Choroid plexus epithelial cell (primary cell): ENCODE measurements at places on chromosomes 7 and 10.

GRCh38 chr7:7290429-7291122 lies 108.2 kb downstream of the C1GALT1 start:
- DNase-seq: no peak

GRCh38 chr10:113683300-113683699 lies 3.6 kb downstream of the CASP7 start:
- DNase-seq: no peak

- DNase-seq: peak; percentile 17
Observed at GRCh38 chr10:88616250-88616977, 29.9 kb downstream of the LIPJ start.

GRCh38 chr7:2006231-2006771 lies 226.4 kb downstream of the MAD1L1 start:
- DNase-seq: no peak

- DNase-seq: no peak
Observed at GRCh38 chr10:121266370-121266769, 331.9 kb downstream of the FGFR2 start.

- DNase-seq: no peak
Observed at GRCh38 chr10:16586358-16587138, 64.9 kb upstream of the C1QL3 start.

DNA sequence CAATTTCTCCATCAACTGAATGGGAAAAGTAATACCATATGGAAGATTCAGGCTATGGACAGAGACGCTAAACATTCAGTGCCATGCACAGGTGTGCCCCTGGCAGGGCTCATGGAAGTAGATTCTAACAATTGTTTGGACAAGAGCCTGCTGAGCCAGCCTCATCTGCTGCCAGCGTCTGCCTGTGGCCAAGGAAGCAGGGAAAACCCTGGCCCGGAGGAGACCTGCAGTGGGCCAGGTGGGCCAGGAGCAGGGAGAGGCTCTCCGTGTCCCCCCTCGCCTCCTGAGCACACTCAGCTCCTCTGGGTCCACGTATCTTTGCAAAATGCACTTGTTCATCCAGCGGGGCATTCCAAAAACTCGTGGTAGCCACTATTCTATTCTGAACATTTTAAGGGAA lies 130.1 kb downstream of the TCERG1L start:
- DNase-seq: no peak

DNA sequence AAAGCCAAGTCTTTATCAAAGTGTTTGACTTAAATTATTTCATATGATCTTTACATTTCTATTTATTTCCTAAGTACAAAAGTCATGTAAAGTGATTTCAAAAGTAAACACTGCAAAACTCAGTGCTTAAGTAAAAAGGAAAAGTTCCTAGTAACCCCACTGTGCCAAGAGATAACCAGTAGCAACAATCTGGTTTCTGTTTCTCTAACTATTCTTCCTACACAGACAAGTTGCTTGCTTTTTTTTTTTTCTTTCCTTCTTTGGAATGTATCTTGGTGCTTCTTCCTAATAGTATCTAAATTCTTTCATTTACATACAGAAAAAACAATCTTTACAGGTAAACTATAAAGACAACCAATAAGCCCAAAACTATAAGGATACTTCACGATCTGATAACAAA lies 3.1 kb downstream of the JCAD start:
- DNase-seq: peak; percentile 65

- peak; percentile 70 for DNase-seq
Observed at GRCh38 chr7:43454936-43455518, 127.9 kb upstream of the STK17A start.

GRCh38 chr7:94418851-94419250 lies 24.2 kb downstream of the COL1A2 start:
- peak; percentile 23 for DNase-seq

GRCh38 chr10:123507298-123507697 lies 158.9 kb upstream of the GPR26 start:
- no peak for DNase-seq

- DNase-seq: no peak
Observed at GRCh38 chr10:78614267-78614666, 454.5 kb upstream of the ZMIZ1 start.

DNA sequence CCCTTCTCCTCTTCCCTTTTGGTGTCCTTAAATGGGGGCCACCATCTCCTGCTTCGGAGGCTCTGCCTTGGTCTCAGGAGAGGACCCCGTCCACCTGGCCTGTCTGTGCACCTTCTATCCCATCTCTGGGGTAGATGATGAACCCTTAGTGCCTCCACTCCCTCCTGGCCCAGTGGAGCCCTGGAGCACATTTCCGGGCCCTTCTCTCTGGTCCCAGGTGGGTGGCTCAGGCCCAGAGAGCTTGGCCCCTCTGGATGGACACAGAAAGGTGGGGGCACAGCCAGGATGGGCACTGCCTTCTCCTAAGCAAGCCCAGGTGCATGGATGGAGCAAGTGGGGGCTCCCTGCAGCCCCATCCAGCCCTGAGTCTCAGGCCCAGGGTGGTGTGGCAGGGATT lies 121.4 kb upstream of the RET start:
- DNase-seq: no peak

GRCh38 chr7:7979558-7979957 lies 11.0 kb downstream of the GLCCI1 start:
- DNase-seq: no peak

GRCh38 chr10:67306588-67307205 lies 380.9 kb downstream of the LRRTM3 start:
- DNase-seq: peak; percentile 31

DNA sequence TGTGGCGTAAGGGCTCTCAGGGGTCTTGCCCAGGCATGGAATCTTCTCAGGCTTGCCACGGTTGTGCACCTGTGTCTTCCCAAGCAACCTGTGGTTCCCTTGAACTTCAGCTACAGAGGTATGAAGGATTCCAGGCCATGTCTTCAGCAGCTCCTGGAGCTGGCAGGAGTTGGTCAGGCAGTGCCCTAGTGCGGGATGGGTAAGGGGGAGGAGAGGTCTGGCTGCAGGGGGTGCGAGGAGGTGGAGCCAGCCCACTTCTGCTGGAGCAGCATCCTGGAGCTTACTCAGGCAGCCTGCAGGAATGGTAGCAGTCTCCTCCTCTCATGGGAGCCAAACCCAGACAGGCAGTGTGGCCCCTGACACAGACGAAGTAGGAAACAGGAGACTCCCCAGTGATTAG lies 3.8 kb upstream of the TRIL start:
- no peak for DNase-seq

- no peak for DNase-seq
Observed at GRCh38 chr7:93977211-93977950, 26.8 kb downstream of the BET1 start.

DNA sequence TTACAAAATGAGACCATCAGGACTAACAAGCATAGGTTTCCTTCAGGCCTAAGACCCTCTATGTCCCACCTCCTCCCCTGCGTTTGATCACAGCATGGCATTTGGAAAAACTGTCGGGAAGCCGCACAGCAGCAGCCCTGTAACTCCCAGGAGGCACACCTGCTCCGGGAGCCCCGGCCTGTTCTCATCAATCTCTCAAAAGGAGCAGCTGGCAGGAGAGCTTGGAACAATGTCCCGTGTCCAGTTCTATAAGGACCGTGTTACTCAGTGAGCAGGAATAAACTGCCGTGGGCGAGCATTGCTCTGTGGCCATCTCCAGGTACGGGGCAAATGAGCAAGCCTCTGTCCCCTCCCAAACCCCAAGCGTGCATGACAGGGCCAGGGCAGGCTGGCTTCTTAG lies 236.9 kb downstream of the SFMBT2 start:
- DNase-seq: no peak

DNA sequence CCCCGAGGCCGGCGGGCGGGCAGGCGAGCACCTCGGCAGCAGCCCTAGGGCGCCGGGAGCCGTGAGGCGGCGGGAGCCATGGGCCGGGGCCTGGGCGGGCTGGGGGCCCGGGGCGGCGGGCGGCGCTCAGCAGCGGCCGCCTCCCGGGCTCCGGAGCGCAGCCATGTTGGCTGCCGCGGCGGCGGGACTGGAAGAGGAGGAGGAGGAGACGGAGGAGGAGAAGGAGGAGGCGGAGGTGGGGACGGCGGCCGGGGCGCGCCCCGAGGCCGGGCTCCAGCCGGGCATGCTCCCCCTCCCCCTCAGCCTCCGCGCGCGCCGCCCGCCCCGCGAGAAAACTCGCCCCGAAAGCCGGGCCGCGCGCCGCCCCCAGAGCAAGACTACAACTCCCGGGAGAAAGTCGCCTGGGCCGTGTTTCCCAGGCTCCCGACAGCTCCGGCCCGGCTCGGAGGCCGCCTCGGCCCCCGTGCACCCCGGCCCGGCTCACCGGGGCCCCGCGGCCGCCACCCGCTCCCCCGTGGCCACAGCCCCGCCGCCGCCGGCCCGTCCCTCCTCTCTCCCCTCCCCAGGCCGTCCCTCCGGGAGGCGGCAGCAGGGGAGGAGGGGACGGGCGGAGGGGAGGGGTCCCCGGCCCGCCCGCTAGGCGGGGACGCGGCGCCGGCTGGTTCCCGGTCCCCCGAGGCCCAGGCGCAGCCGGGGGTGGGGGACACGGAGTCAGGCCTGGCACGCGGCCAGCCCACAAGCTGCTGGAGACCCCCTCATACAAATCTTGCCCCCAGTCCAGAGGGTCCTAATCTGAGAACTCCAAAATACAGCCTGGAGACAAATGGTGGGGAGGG lies at the start of gene DLG5:
Gene DLG5, minus strand, starts transcription at position 190 of the 836 bp plus-strand sequence. CDS start 235 bp downstream, outside the sequence.
- peak; percentile 32 for DNase-seq

DNA sequence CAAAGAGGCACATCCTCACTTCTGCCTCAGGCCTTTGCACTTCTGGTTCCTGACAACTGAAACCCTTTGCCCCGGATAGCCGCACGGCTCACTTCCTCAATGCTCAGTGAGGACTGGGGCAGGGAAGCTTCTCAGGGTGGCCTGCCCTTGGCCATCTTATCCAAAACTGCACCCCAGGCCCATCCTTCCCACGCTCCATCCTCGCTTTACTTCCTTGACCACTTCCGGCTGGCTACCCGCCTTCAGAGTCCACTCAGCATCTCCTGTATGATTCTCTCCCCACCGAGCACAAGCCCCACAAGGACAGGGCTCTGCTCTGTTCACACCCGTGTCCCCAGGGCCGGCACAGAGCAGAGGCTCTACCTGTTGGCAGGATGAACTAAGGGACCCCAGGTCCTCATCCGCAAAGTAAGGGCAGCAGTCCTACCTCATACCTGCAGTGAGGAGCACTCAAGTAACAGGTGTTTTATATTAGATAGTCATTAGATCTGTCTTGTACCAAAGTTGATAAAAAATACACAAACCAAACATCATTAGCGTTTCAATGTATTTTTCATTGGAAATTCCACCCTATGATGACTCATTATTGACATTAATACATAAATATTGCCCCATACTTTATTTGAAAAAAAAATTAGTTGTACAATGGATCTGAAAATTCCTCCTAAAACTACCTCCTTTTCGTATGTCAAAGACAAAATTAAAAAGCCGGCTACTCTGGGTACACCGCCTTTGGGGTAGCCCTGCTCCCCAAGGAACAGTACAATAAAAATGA lies 35.0 kb downstream of the GNA12 start:
- DNase-seq: no peak

- peak; percentile 34 for DNase-seq
Observed at GRCh38 chr7:100629117-100629716, 12.1 kb downstream of the TFR2 start.

DNA sequence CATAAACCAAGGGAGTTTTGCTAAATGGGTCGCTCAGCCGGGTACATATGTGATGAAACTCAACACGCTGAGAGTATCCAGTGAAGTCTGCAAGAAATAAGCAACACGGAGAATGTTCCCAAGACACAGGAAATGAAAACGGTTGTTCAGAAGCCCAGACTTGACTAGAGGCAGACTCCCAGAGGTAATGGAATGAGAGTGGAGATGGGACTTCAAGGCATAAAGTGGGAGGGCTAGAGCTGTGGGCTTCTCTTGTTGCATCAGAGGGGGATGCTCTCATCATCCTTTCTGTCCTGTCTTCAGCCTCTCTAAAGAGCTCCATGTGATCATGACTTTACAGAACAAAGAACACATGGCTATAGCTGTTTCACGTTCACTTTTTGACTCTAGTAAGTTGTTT lies 88.3 kb downstream of the BAMBI start:
- DNase-seq: peak; percentile 58

DNA sequence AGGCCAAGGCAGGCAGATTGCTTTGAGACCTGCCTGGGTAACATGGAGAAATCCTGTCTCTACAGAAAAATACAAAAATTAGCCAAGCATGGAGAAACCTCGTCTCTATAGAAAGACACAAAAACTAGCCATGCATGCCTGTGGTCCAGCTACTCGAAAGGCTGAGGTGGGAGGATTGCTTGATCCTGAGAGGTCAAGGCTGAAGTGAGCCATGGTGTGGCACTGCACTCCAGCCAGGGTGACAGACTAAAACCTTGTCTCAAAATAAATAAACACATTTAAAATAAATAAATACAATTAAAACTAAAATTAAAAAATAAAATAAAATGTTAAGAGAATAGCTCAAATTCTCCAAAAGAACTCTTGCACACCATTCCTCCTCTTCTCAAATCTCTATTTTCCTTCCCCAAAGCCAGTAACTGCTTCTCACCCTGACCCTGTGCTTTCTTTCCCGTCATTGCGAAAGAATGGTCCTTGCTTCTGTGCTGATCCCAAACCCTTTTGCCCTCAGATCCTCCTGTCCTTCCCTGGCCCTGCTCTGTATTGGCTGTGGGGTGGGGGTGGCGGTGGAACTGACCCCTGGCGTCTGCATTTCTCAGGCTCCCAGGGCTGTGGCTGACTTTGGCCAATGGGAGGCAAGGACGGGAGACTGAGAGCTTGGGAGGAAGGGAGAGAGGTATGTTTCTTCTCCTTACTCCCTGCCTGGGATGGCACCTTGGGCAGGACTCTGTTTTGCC lies 12.4 kb downstream of the SRGN start:
- no peak for DNase-seq

GRCh38 chr7:17037356-17037755 lies 155.6 kb upstream of the AGR3 start:
- DNase-seq: no peak

DNA sequence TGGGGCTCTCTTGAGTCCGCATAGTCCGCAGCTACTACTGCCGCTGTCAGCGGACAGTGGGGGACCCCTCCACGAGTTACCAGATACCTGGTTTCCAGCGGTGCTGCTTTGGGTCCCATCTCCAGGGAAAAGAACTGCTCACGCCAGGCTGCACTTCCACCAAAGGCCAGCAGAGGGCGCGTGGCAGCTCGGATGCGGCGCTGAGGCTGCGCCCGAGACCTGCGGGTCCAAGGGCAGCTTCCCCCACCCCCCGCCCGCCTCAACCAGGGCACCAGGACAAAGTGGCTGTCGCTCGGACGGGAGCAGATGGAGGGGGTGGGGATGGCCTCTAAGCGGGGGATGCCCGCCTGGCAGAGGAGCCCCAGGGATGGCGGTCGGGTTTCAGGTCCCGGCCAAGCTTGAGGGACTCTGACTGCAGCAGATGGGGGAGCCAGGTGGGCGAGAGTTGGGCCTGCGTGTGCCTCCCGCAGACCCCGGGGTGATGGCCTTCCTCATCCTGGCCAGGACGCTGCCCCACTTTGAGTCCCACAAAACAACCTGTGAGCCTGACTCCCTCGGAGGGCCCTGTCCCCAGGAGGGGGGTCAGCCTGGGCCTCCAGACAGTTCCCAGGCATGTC lies 23.8 kb upstream of the ZNF735 start:
- no peak for DNase-seq

DNA sequence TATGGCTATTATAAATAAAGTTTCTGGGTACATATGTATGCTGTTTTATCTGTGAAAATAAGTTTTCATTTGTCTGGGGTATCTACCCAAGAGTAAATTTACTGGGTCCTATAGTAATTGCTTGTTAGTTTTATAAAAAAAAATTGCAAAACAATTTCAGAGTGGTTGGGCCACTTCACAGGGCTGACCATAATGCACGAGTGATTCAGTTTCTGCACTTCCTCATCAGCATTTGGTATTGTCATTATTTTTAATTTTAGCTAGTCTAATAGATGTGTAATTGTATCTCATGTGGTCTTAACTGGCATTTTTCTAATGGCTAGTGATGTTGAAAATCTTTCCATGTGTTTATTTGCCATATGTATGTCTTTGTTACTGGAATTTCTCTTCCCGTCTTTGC lies 452.4 kb upstream of the AKR1E2 start:
- no peak for DNase-seq
